NCI-H524 treated with DMSO at 0.1 percent for 48 hours (cell line): ENCODE measurements at places on chromosomes 4 and X.

DNA sequence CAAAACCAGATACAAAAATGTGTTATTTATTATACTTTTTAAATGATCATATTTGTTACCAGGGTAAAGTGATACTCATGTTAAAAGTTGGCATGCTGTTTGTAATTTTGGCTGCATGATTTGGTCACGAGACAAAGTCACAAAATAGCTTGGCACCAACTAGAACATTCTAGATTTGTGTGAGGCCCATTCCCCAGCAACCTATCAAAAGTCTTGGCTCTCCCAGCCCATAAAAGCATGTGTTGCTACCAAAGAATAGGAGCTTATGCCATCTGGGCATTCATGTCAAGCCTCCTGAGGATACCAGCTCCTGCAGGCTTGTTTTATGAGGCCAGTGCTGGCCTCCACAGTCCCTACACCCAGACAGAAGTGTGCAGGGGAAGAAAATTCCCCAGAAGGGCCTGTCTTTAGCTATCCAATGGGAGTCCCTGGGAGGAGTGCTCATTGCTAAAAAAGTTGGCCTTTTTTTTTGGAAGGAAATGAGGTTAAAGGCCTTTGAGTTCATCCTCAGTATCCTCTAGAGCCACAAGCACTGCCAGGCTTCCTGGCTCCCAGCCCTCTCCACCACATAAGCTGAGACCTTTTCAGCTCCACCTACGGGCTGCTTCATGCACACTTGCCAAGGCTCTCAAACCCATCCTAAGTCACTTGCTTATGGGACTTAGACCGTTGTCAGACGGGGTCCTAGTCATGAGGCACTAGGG is 211.9 kb upstream of the EOLA2 start:
- no peak for DNase-seq

DNA sequence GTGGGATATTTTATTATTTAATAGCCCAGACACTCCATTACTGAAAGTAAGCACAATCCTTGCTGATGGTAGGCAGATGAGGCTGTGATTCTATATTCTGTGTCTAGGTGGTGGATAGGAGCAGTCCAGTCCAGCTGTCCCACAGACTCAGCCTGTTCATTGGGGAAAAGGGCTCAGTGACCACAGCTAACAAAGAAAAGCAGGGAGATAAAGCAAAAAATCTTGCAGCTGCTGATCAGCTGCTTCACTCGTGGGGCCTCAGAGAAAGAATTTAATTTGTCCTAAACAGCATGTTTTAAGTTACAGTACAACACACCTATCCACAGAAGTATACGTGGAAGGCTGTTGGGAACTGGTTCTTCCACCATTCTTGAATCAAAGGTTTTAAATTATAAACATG is 40.7 kb upstream of the ANK2 start:
- DNase-seq, result no peak

DNA sequence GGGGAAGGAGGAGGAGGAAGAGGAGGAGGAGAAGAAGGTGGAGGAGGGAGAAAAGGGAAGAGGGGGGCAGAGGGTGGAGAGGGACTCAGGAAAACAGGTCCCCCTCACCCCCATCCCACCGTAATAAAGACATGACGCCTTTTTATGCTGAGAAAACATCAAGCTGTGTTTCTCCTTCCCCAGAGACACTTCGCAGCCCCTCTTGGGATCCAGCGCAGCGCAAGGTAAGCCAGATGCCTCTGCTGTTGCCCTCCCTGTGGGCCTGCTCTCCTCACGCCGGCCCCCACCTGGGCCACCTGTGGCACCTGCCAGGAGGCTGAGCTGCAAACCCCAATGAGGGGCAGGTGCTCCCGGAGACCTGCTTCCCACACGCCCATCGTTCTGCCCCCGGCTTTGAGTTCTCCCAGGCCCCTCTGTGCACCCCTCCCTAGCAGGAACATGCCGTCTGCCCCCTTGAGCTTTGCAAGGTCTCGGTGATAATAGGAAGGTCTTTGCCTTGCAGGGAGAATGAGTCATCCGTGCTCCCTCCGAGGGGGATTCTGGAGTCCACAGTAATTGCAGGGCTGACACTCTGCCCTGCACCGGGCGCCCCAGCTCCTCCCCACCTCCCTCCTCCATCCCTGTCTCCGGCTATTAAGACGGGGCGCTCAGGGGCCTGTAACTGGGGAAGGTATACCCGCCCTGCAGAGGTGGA is 45.3 kb upstream of the SHOX start:
- DNase-seq, result no peak

GRCh38 chrX:114976292-114976691 is 41.1 kb downstream of the IL13RA2 start:
- no peak for DNase-seq

GRCh38 chrX:74451450-74452198 is 30.3 kb downstream of the SLC16A2 start:
- DNase-seq, result no peak

DNA sequence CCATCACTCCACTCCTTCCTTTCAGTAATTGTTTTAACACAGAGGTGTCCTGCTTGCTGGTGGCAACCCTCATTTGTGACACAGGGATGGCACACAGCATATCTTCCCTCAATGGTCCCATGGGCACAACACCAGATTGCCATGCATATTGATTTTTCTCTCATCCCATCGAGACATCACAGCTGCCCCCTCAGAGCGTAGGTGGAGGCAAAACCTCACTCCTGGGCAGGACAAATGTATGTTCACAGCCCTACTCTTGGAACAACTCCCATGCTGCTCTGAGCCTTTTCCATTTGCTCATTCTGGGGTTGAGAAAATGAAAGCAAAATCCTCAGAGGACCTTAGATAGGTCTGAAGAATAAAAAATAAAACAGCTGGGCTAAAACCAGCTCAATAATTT is 172.2 kb downstream of the GABRB1 start:
- no peak for DNase-seq

GRCh38 chr4:70298051-70298450 is 36.7 kb upstream of the CABS1 start:
- no peak for DNase-seq

DNA sequence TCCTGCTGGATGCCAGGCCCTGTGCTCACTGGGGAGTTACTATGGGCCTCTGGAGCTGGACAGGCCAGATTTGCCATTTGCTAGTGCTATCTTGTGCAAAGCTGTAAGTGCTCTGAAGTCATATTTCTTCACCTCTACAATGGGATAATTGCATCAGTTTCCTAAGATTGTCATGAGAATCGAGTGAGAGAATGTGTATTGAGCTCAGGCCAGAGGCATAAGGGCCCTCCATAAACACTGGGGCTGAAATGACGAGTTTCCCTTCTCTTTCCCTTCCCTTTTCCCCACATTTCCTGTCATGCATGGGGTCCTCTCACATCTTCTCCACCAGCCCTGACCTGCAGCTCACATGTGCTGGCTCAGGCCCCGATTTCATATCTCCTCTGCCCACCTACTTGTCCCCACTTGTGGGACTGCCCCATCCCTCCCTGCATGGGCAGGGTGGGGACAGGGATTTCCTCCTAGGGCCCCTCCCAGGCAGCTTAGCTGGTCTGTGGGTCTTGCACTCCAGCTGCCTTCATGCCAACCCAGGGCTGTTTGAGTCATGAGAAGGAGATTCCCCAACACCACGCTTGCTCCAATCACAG is 358.8 kb downstream of the MID1IP1 start:
- DNase-seq, result no peak

GRCh38 chr4:10032625-10033024 is 11.3 kb upstream of the SLC2A9 start:
- DNase-seq, result no peak

DNA sequence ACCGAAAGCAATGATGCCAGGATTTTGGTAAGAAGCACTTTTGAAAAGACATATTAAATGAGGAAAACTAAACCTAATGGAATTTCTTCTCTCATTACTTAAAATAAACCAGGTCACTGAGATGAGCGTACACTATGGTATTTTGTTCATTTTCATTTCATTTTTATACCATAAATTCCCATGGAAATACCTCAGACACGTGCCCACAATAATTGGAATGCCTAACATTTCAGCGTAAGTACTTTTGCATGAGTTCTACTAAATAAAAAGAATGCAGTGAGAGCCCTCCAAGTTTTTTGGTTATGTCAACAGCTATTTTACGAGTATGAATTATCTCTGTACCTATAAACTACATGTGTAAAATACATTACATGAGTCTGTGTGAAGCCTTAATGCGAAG is 3.2 kb downstream of the CAMK2D start:
- no peak for DNase-seq

DNA sequence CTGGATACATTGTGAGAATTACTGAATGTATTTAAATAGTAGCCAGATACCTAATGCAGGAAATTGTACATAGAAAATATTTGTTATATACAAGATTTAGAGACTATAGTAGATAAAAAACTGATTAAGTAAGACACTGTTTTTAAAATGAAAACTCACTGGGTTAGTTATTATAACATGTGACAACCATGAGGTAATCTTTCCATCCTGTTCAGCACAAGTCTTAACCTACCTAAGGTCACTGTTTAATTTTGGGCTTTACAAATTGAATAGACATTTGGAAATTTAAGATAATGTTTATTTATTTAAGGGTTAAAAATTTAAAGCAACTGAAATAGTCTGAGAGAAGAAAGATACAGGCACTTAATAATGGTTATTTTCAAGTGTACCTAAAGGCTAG is 102.1 kb downstream of the STIM2 start:
- DNase-seq, result no peak

DNA sequence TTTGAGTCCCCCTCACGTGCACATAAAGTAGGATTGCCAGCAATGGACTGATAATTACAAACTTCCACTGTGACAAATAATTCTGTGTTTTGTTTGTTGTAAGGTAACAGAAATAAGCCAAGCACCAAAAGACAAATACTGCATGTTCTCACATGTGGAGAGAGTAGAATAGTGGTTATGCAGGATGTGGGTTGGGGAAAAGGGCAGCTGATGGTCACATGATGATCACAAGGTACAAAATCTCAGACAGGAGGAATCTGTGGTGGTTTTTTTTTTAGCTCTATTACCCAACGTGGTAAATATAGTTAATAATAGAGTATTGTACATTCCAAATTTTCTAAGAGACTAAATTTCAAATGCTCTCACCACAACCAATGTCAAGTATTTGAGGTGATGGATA is 182.3 kb downstream of the BANK1 start:
- DNase-seq, result no peak

GRCh38 chrX:22121161-22121560 is 89.0 kb downstream of the PHEX start:
- DNase-seq, result no peak

DNA sequence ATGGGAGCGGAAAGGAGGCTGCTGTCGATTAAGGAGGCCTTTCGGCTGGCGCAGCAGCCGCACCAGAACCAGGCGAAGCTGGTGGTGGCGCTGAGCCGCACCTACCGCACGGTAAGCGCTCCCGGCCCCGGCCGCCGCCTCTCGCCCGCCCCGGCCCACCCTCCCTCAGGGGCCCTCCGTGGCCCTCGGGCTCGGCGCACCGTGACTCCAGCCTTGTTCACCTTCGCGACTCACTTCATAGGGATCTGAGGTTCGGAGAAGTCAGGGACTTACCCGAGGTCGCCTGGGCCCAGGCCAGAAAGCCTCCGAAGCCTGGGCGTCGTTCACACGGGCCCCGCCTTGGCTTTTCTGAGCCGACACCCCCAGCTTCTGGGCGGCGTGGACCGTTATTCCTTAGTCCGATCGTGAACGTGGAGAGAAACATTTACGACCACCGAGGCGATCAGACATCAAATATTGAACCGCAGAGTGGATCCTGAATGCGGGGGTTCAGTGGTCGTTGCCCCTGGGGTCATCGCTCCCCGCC is 362 bp downstream of the NCAPG start:
- no peak for DNase-seq

GRCh38 chr4:5052204-5052702 is 973 bp downstream of the STK32B start:
- DNase-seq, result no peak

GRCh38 chr4:92789741-92790140 is 486.0 kb downstream of the GRID2 start:
- DNase-seq, result no peak
